Dorsolateral prefrontal cortex (tissue), 122 donors: ENCODE measurements at places on chromosomes 12 and 14.

DNA sequence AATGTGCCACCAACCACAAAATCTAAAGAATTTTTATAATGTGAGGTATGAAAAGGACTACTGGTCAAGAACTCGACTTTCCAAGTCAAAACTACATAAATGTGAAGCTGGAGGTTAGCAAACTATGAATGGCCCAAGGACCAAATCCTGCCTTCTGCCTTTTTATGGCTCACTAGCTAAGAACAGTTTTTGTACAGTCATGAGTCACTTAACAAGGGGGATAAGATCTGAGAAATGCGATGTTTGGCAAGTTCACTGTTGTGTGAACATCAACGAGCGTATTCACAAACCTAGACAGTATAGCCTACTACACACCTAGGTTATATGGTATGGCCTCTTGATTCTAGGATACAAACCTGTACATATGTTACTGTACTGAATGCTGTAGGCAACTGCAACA lies 28.2 kb downstream of the FERMT2 start:
- no peak for DNase-seq

- DNase-seq = no peak
Measured at GRCh38 chr12:32400114-32400672, 835 bp downstream of the FGD4 start.

DNA sequence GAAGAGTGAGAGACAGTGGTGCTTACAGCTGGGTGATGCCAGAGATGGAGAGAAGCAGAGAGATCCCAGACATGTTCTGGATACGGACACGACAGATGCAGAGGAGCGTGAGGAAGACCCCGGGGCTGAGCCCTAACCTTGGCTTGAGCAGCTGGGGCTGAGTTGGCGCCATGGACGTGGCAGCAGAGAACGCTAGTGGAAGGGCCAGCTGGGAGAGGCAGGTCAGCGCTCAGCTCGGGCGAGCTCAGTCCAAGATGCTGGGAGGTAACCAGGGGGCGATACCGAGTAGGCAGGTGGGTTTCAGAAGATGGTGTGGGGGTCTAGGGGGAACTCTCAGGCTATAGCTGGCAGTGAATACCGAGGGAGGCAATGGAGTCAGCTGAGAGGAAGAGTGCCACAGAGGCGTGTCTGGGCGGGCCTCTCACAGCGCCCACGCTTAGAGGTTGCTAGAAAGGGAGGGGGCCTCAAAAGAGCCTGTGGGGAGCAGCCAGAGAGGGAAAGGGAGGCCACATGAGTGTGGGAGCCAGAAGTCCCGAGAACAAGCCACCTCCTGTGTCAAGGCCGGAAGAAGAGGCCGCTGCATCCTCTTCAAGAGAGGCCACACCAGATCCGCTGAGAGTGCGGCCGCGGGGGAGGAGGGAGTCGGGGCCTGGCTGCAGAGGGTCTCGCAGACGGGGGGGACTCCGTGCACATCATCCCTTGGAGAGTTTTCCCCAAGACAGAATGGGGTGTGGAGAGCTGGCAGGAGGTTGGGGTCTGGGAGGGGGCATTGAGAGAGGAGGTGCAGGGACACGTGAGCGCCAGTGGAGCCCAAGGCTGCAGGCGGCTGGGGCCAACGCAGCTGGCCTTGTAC lies 57.0 kb upstream of the DIO3 start:
- no peak for DNase-seq

- no peak for DNase-seq
Measured at GRCh38 chr12:117140397-117141096, 41.3 kb upstream of the TESC start.

DNA sequence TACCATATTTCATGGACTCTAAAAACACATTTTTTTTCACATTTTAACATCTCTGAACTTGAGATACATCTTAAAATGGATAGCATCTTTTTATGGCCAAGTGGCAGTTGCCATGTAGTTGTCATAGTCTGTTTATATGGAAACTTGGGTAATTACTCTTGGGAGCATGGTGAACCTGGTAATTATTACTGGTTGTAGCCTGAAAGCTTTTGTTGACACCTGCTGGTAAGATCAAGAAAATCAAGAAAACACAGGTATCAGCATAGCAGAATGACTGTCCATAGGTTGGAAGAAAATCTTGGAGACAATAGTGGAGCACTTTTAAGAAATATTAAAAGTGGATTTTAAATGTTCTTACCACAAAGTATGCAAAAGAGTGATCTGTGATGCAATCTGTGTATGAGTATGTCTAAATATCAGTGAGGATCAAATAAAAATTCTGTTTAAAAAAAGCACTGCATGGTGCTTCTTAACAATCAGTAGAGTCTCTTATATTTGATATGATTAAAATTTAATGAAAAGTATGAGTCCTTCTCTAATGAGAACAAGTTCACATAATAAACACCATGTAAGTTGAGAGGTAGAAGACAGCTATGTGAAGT lies 44.2 kb downstream of the TTC8 start:
- no peak for DNase-seq

- no peak for DNase-seq
Measured at GRCh38 chr12:48818831-48819590, 715 bp downstream of the CACNB3 start.

DNA sequence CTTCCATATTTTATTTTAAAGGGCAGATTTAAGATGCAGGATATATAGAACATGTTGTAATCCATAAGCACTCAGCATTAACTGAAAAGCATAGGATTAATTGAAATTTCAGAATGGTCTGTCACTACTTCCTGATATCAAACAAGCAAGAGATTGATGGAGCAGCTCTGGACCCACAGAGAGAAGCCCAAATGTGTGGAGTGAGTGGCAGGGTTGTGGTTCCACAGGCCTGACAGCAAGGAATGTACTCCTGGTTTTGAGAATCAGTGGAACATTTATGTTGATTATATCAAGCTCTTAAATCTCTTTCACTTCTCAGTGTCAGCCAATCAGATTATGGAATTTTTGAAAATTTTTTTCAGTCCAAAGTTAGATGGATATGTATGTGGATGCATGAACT lies 267.6 kb upstream of the PRICKLE1 start:
- DNase-seq = no peak

- no peak for DNase-seq
Measured at GRCh38 chr12:47903927-47904712, 674 bp downstream of the VDR start.

DNA sequence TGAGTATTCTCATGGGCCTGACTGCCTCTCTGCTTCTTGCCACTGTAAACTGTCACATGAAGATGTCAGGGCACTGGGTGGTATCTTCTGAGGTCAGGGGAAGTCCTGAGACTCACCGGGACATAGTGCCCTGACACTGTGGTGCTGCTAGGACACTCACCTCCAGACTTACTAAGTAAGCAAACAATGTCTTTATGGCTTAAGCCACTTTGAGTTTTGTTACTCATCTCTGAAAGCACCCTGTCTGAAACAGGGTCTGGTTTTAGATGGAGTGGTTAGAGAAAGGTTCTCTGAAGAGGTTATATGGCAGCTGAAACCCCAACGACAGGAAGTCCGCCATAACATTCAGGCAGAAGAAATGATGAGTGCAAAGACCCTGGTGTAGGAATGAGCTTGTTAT lies 22.7 kb downstream of the GPR19 start:
- no peak for DNase-seq

DNA sequence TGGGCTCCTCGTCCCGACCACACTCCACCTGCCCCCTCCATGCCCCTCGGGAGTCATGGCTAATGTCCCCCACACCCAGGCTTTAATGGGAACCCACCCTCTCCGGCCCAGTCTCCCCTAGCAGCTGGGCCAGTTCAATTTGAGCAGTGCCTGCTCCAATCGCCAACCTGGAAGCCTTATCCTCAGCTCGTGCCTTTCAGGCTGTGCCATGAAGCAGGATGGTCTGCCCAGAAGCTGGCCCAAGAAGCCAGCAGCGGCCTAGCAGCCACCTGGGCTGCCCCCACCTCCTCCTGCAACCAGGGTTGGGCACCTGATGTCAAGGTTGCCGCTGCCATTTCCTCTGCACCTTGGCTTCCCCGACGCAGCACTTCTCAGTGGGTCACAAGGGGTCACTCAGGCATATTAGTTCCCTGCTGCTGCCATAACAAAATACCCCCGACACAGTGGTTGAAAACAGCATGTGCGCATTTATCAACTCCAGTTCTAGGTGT lies 2.3 kb upstream of the CLBA1 start:
- no peak for DNase-seq

DNA sequence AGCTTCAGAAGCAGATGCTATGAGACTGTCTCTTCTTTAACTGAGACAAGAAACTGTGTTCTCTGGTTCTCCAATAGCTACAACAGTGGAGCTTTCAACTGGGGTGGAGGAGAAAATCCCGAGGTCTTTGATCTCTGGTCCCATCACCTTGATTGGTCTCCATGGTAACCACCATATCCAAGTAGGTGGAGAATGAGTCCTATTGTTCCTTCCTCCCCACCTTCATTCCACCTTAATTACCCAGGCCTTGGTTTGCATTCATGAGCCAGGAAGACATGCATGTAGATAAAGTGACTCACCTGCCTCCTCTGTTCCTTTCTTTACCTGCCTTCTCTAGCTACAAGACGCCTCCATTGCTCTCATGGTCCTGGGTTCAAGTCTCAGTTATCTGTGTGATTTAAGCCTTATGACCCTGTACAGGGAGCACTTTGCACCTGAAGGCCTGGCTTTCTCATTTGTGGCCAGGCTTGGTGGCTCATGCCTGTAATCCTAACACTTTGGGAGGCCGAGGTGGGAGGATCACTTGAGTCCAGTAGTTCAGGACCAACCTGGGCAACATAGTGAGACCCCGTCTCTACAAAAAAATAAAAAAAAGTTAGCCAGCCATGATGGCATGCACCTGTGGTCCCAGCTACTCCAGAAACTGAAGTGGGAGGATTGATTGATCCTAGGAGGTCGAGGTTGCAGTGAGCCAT lies 157.7 kb upstream of the TBX3 start:
- DNase-seq = no peak

DNA sequence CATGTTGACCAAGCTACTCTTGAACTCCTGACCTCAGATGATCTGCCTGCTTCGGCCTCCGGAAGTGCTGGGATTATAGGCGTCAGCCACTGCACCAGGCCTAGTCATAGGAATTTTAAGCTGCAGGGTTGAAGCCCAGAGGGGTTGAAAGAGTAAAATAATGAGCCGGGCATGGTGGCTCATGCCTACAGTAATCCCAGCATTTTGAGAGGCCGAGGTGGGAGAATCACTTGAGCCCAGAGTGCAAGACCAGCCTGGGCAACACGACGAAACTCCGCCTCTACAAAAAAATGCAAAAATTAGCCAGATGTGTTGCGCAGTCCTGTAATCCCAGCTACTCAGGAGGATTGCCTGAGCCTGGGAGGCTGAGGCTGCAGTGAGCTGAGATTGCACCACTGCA lies 69.6 kb downstream of the GALNT8 start:
- no peak for DNase-seq

GRCh38 chr12:120369603-120370342 lies 809 bp upstream of the MSI1 start:
- no peak for DNase-seq

GRCh38 chr14:93329965-93330608 lies 2.7 kb downstream of the BTBD7 start:
- DNase-seq = no peak

DNA sequence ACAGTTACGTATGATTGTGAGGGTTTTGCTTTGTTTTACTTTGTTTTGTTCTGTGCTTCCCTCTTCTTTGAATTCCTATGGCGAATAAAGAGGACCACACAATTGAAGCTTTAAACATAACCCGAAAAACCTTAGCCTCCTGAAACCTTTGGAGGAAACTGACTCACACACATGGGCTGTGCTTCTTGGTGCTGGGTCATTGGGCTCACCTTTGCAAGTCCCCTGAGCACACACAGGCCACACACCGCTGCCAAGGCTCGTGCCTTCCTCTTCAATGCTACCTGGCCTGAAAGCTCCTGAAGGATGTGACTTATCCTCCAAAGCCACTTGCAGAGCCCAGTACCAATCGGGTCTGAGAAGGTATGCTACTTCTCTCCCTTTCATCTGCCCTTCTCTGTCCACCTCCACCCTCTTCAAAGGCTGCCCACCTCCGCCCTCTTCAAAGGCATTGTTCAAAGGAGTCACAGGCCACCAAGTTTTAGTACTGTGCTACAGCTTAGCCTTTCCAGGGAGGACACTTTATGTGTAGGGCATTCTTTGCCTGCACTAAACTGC lies 114.6 kb downstream of the FOXN3 start:
- DNase-seq = no peak

- DNase-seq = no peak
Measured at GRCh38 chr12:57008178-57008577, 1.8 kb upstream of the ZBTB39 start.

DNA sequence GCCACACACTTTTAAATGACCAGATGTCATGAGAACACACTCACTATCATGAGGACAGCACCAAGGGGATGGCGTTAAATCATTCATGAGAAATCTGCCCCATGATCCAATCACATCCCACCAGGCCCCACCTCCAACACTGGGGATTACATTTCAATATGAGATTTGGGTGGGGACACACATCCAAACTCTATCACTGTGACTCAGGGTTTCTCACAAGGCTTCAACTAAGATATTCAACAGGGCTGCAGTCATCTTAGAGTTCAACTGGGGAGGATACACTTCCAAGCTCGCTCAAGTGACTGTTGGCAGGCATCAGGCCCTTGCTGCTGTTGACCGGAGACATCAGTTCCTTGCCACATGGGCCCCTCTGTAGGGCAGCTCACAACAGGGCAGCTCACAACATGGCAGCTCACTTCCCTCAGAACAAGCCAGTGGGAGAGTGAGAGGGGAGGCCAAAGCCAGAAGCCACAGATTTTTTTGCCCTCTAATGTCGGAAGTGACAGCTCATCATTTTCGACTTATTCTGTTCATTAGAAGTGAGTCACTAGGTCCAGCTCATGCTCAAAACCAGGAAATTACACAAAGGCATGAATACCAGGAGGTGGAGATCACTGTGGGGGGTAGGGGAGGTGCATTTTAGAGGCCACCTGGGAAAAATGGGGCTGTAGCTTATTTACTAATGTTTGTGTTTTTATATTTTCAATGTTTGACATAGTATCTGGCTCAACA lies 50.8 kb upstream of the PTHLH start:
- DNase-seq = no peak

DNA sequence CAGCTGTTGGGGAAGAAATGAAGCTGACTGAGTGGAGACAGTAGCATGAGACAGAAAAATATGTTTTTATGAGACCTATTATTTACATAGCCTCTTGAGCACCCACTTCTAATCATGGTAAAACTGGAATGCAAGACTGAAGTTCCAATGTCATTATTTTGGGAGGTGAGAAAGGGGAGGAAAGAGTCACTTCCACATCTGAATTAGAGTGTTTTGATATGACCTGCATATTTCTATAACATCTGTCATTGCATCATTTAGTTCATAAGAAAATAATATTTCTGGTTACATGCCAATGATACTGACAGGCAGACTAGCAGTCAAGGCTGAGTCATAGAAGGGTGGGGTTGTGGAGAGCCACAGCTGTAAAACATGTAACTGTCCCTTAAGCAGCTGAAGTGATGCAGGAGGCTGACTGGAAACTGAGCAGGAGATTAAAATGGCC lies 26.7 kb downstream of the NTN4 start:
- no peak for DNase-seq

GRCh38 chr12:108948367-108948766 lies 68.5 kb downstream of the DAO start:
- no peak for DNase-seq

DNA sequence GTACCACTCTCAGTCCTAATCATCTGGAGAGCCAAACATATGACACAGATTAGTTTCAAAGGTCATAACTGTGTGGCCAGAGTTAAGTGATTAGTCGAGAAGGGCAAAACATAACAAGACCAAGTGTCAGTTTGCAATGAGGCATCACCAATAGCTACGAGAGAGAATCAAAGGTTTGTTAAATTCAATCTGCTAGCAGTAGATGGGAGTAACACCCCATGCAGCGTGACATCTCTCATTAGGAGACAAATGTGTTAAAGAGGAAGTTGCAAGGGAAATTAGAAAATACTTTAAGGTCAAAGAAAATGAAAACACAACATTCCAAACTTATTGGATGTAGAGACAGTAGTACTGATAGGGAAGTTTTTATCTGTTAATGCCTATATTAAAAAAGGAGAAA lies 135.7 kb upstream of the SYT10 start:
- no peak for DNase-seq
